Endothelial cell (in vitro differentiated cells): ENCODE measurements at places on chromosomes 2 and 18.

DNA sequence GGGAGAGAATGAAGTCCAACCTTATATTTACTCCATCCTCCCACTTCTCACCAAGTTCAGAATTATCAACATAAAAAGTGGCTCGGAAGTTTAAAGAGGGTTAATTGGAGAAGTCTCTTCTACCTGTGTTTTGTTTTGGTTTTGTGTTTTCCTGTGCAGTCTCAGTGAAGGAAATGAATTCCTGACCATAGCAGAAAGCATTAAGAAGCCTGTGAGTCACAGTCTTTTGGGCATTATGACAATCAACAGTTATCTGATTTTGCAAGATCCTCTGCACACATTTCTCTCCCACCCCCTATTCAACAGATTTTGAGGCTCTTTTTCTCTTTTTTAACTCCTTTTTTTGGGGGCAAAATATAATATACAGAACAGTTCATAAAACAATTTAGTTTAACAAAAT, 8.6 kb upstream of the RPL37A start:
- no peak for DNase-seq

GRCh38 chr18:57754577-57755338, 48.4 kb downstream of the ATP8B1 start:
- DNase-seq = no peak

- DNase-seq = no peak
Observed at GRCh38 chr2:166091439-166091838, 36.4 kb downstream of the SCN1A start.

- no peak for DNase-seq
Observed at GRCh38 chr2:196131949-196132925, 39.1 kb downstream of the STK17B start.

- DNase-seq = no peak
Observed at GRCh38 chr2:8452979-8453903, 228.6 kb upstream of the ID2 start.

DNA sequence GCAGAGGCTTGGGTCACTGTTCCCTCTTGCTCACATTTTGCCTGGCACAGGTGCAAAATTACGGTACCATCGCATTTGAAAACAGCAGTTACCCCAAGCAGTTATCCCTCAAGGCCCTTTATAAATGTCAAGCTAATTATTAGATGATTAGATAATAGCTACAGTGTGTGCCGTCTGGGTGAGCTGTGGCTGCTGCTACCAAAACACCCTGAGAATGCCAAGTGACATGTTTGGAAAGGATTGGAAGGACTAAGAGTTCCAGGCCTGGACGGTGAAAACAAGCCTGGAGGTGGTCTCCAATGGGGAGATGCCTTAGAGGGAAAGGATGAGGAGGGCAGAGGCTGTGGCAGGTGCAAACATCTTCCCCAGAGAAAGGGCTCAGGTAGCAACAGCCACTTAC, 120.6 kb downstream of the CAPN13 start:
- DNase-seq = no peak

- DNase-seq = no peak
Observed at GRCh38 chr2:9226458-9227380, 20.1 kb downstream of the ASAP2 start.

DNA sequence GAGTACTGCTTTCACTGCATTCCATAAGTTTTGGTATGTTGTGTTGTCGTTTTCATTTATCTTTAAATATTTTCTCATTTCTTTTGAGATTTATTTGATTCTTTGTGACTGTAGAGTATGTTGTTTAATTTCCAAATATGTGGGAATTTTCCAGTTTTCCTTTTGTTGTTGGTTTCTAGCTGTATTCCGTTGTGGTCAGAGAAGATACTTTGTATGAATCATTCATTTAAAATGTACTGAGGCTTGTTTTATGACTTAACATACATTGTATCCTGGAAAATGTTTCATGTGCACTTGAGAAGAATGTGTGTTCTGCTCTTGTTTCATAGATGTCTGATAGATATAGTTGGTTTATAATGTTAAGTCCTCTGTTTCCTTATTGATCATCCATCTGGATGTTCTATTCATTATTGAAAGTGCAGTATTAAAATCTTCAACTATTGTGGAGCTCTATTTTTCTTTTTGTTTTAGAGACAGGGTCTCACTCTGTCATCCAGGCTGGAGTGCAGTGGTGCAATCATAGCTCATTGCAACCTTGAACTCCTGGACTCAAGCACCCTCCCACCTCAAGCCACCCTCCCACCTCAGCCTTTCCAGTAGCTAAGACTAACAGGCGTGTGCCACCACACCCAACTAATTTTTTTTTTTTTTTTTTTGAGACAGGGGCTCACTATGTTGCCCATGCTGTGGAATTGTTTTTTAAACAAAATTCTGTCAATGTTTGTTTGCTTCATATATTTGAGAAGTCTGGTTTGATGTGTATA, 96.8 kb downstream of the TAF4B start:
- DNase-seq = no peak

DNA sequence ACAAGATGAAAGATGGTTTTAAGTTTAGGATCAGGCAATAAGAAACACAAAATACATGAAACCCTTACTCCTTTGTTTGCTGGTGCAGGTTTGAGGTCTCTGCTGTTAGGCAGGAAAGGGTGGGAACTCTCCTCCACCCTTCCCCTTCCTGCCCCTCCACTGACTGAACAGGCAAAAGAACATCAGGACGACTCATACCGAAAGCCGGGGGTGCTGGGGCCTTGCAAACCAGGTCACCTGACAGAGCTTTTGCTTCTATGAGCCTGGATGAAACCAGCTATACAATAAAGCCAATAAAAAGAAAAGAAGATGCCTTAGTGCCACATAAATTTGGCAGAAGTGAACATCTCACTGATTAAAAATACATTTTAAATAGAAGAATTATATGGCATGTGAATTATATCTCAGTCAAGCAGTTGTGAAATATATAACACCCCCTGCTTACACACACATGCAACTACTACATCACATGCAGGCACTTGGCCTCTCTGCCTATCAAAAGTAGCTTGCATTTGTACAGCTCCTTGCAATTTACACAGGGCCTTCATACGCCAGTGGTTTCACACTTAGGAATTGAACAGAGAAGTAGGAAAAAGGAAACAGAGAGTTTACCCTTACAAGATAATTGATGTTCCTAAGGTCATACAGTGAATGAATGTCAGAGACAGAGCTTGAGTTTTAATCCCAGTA, 215.1 kb upstream of the TRIB2 start:
- no peak for DNase-seq

DNA sequence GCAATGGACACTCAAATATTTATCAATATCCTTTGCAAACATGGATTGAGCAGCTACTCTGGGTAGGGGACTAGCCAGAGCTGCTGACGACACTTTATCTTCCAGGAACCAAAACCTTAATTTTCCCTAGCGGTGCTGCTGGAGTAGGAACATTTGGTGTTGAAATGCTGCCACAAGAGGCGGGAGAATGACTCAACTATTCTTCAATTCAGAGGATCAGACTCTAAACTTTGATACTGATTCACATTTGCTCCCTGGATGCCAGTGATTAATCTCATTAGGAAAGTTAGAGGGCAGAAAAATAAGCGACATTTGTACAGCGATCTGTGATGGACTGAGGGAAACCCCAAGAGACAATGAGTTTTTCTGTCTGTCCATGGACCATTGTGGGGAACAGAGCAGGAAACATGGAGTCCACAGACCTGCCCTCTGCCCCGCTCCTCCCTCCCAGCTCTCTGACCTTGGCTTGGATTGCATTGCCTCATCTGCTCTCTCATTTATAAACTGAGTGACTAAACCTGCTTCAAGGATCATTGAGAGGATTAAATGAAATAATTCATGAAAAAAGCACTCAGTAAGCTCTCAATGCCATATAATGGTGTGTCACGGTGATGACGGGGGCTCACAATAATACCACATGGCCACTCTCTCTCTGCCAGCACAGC, 12.6 kb upstream of the EPB41L3 start:
- no peak for DNase-seq

DNA sequence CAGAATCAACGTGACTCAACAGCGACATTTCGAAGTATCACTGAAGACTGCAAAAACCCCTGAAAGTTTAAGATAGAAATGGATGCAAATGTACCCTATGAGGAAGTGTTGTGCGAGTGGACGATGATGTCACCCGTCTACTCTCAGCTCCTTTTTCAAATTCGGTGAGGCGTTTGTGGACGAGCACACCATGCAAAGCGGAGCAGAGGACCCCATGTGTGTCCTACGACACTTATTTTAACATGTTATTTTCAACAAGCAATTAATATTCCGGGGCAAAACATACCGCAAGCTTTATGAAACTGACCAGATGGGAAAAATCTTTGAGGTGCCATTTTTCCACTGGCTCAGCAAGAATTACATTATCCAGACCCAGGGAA, 2.0 kb downstream of the PXDN start:
- DNase-seq = no peak

GRCh38 chr2:144516411-144516980, 3.4 kb downstream of the ZEB2 start:
- DNase-seq = no peak

DNA sequence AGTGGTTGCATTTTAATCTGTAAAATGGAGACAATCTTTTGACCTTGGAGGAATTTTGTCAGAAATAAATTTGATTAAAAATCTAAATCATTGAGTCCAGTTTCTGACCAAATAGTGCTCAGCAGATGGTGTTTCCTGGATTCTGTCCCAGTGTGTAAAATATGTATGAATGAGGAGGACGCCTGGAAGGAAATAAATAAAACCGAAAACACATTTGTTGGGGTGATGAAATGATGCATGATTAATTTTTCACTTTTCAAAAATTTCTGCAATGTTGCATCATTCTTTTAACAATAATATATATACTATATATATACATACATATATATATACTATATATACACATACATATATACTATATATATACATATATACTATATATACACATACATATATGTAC, 261.1 kb upstream of the TRIB2 start:
- DNase-seq = no peak

GRCh38 chr2:132715386-132716351, 45.7 kb upstream of the LYPD1 start:
- DNase-seq = no peak

GRCh38 chr2:121501031-121501430, 29.6 kb upstream of the RNU4ATAC start:
- DNase-seq = no peak

GRCh38 chr2:201808027-201808426, 1.7 kb downstream of the CDK15 start:
- DNase-seq = no peak

GRCh38 chr18:79852561-79853302, 55.0 kb downstream of the KCNG2 start:
- no peak for DNase-seq

- no peak for DNase-seq
Observed at GRCh38 chr2:129203331-129203730, 776.1 kb upstream of the RAB6C start.

DNA sequence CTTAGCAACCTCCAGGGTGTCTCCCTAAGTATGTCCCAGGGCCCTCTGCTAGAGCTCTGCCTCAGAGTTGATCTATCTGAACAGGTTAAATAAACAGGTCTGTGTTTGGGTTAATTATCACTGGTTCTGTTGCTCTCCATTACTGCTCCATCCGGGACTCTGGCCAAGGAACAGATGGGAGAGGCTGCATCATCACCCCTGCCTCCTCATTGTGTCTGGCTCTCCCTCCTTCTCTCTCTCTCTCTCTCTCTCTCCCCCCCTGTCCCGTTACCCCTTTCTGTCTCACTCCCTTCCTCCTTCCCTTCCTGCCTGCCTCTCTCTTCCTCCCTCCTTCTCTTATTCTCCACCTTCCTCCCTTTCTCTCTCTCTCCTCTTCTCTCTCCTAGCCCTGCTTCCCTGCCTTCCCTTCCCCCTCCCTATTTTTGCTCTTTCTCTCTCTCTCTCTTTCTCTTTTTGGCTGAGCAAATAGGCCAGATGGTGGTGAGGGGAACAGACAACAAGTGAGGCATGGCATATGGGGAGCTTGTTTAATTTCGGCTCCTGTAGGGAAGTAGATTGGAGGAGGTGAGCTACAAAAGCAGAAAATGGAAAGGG, 62.1 kb downstream of the SETBP1 start:
- DNase-seq = no peak

DNA sequence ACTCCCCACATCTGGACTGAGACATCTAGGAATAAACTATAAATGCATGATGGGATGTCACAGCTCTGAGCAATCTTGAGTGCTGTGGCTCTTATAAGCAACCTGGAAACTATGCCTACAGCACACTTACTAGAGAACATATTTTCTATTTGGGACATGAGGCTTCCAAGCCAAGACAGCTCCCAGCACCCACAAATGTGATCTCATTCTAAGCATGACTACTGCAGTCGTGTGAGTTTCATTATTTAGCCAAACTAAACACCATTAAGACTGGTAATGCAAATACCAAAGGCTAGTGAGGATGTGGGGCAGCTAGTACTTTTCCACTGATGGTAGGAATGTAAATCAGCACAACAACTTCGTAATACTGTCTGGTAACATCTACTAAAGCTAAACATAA, 72.5 kb downstream of the RTTN start:
- no peak for DNase-seq

- DNase-seq = no peak
Observed at GRCh38 chr2:231296401-231296974, 98.1 kb downstream of the ARMC9 start.

DNA sequence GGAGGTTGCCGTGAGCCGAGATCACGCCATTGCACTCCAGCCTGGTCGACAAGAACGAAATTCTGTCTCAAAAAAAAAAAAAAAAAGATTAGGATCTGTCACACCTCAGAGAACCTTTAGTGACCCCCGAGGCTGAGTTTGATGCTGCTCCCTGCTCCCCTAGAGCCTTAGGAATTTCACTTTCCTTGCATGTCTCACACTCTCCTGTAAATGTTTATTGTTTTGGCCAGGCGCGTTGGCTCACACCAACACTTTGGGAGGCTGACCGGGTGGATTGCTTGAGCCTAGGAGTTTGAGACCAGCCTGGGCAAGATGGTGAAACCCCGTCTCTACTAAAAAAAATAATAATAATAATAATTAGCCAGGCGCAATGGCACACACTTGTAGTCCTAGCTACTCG, 31.5 kb downstream of the SRSF7 start:
- DNase-seq = no peak

DNA sequence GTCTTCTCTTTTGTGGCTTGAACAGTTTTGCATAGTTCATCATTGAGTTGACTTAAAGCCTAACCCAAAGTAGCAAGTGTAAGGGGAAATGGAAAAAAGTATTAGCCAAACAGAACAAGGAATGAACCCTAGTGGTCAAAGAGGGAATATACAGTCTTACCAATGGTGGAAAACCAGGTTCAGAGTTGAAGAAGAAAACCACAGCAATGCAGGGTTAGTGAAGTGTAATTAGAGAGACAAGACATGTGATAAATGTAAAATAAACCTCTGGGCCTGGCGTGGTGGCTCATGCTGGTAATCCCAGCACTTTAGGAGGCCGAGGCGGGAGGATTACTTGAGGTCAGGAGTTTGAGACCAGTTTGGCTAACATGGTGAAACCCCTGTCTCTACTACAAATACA, 2.4 kb downstream of the TTN start:
- DNase-seq = no peak

DNA sequence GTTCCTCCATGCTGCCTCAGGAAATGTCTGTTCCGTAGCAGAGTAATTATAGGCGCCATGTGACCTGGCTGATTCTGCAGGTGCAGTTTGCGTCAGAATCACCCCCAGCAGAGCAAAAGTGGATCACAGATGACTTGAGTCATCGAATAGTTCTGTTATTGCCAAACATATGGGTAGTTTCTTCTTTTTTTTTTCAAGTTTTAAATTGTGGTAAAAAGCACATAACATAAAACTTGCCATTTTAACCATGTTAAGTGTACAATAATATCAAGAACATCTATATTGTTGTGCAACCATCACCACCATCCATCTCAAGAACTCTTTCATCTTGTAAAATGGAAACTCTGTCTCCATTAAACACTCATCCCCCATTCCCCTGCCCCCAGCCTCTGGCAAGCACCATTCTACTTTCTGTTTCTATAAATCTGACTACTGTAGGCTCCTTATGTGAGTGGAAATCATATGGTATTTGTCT, 177.7 kb upstream of the TWIST2 start:
- no peak for DNase-seq
